ENCODE measurements at places on chromosomes 5 and 9. TPM values are rescaled to one million over a fixed set of nuclear protein-coding genes. Genes with fewer than 3 reads are reported as not detected.

DNA sequence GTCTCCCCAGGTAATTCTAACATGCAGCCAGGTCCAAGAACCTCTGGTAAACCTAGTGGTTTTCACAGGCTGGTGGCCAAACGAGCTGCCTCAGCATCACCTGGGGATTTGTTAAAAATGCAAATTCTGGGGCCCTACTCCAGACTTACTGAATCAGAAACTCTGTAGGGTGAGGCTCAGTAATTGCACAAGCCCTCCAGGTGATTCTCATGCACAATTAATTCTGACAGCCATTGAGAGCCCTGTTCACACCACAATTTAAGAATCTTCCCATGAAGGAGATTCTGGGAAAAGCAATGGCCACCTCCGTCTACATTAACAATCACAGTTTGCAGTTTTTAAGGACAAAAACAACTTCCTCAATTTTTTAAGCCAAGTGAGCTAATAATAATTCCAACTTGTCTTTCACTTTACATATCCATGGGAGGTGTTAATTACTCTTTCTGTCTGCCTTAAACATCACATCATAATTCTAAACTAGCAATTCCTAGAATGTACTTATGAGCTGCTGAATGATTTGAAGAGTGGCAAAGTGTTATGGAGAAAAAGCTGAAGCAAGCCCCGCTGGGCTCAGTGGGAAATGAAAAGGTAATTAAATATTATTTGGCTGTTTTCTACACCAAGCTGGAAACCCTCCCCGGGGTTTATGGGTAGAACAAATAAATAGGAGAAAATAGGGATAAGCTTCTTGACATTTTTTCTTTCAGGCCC, 70.0 kb downstream of the GLDC start:
- H3K27ac ChIP-seq: no peak overlapping the region
- H3K4me1 ChIP-seq: no peaks in the 10 kb centered on the region

DNA sequence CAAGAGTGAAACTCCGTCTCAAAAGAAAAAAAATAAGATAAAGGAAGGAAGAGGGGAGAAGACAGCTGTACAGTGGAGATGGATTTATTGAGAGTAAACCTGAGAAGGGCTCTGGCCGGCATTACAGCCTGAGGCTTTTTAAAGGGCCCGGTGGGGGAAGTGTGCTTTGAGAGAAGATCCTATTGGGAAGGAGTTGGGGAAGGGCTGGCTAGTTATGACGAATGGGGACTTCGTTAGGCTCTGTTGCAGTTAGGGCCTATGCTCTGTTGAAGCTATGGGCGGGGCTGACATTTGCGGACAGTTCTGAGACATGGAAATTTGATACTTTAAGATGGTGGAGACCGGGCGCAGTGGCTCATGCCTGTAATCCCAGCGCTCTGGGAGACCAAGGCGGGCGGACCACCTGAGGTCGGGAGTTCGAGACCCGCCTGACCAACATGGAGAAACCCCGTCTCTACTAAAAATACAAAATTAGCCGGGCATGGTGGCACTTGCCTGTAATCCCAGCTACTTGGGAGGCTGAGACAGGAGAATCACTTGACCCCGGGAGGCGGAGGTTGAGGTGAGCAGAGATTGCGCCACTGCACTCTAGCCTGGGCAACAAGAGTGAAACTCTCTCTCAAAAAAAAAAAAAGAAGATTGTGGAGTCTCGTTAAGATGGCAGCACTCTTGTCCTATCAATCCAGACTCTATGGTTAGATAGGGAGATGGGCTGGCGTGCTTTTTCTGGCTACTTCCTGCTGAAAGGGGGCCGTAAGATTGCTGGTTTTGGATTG, 33.2 kb downstream of the C9orf50 start:
- peaks cover 40% of the 10 kb centered on the region for H3K4me1 ChIP-seq
- H3K4me3 ChIP-seq: no peak overlapping the region
- no peak for DNase-seq

DNA sequence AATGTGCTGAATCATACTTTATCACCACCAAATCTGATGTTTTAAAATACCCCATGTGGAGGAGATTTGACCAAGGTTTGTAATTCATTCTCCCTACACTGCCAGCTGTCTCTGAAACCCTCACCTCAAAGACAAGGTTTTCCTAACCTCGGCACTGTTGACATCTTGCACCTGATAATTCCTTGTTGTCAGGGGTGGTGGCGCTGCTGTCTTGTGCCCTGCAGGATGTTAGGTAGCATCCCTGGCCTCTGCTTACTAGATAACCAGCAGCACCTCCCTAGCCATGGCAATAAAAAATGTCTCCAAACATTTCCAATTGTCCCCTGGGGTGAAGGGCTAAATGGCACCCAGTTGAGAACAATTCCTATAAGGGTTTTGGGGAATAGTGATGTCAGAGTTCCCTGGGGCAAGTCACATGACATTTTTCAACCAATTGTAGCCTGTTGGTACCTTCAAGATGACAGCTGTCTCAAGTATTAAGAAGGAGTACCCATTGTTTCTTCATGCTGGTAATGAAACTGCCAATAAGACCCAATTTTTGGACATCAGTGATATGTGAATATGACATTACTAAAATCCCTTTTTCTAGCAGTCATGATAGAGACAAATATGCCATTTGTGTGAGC, 160.6 kb upstream of the PLCXD3 start:
- no peak for DNase-seq
- H3K27ac ChIP-seq: no peak overlapping the region
- H3K27me3 ChIP-seq: no peaks in the 10 kb centered on the region
- H3K4me1 ChIP-seq: no peaks in the 10 kb centered on the region

- no peak overlapping the region for H3K4me3 ChIP-seq
- no peaks in the 10 kb centered on the region for H3K4me1 ChIP-seq
- no peak overlapping the region for H3K27ac ChIP-seq
- no peak for DNase-seq
- H3K27me3 ChIP-seq: no peaks in the 10 kb centered on the region
- H3K36me3 ChIP-seq: no peaks in the 10 kb centered on the region
These were observed 334.1 kb upstream of the CD180 start for GRCh38 chr5:67530609-67531255.

- no peak for DNase-seq
- H3K27me3 ChIP-seq: peaks cover 2% of the 10 kb centered on the region
- H3K27ac ChIP-seq: no peak overlapping the region
- H3K4me3 ChIP-seq: no peak overlapping the region
- no peaks in the 10 kb centered on the region for H3K4me1 ChIP-seq
These were observed 58.5 kb downstream of the PDE6A start for GRCh38 chr5:149886060-149886459.

GRCh38 chr9:14256588-14256987, 57.4 kb downstream of the NFIB start:
- no peak overlapping the region for H3K27ac ChIP-seq
- H3K27me3 ChIP-seq: no peaks in the 10 kb centered on the region
- no peaks in the 10 kb centered on the region for H3K36me3 ChIP-seq

DNA sequence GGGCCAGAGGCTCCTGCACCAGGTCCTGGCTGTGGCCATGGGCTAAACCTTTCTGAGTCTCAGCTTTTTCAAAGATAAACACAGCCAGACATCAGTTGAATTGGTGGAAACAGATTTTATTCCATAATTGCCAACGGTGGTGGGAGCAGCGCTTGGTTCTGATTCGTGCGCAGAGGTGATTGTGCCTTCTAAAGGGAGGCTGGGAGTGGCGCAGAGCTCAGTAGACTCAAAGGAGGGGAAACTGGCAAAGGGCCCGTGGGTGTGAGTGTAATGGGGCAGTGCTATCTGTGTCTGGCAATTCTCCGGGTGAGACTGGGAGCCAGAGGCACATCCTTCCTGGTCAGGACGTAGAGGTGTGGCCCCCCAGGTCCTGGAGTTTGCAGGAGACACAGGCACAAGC, 169.4 kb upstream of the PPP1R26 start:
- no peak for DNase-seq
- H3K4me1 ChIP-seq: no peaks in the 10 kb centered on the region
- no peaks in the 10 kb centered on the region for H3K36me3 ChIP-seq
- no peak overlapping the region for H3K4me3 ChIP-seq
- no peak overlapping the region for H3K27ac ChIP-seq

- H3K27ac ChIP-seq: no peak overlapping the region
- no peak for DNase-seq
- peaks cover 43% of the 10 kb centered on the region for H3K27me3 ChIP-seq
- peaks cover 9% of the 10 kb centered on the region for H3K4me1 ChIP-seq
These were observed 1.0 kb upstream of the MEF2C start for GRCh38 chr5:88883836-88884607.

- DNase-seq: no peak
- no peaks in the 10 kb centered on the region for H3K27me3 ChIP-seq
- H3K27ac ChIP-seq: peak overlapping the region; percentile 93
- H3K4me3 ChIP-seq: no peak overlapping the region
- peaks cover 67% of the 10 kb centered on the region for H3K36me3 ChIP-seq
These were observed 21.1 kb downstream of the TRAF1 start for GRCh38 chr9:120905315-120906164.

GRCh38 chr9:95010431-95010838, 283.9 kb downstream of the AOPEP start:
- no peak for DNase-seq
- H3K27ac ChIP-seq: no peak overlapping the region
- peaks cover under 1% of the 10 kb centered on the region for H3K4me1 ChIP-seq
- H3K4me3 ChIP-seq: no peak overlapping the region

DNA sequence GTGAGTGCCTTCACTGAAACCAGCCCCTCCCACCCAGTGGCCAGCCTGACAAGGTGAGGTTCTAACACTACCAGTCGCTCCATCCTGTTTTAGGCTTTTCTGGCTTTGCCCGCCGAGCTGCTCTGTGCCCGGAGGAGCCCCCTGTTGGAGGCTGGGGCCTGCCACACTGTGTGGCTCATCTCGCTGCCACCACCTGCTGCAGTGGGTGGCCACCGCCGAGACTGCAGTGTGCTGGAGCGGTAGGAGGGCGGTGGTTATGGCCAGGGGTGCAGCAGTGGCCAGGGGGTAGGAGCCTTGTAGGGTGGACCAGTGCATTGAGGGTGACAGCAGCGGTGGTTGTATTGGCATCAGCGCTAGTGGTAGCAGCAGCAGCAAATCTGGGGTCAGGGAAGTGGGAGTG, 74.7 kb upstream of the PCAT7 start:
- DNase-seq: no peak
- peaks cover 3% of the 10 kb centered on the region for H3K27me3 ChIP-seq
- H3K4me1 ChIP-seq: no peaks in the 10 kb centered on the region
- no peaks in the 10 kb centered on the region for H3K36me3 ChIP-seq
- no peak overlapping the region for H3K4me3 ChIP-seq
- H3K27ac ChIP-seq: no peak overlapping the region

- no peak overlapping the region for H3K27ac ChIP-seq
- no peak overlapping the region for H3K4me3 ChIP-seq
- no peaks in the 10 kb centered on the region for H3K4me1 ChIP-seq
- DNase-seq: no peak
- no peaks in the 10 kb centered on the region for H3K36me3 ChIP-seq
These were observed 91.8 kb upstream of the PRSS3 start for GRCh38 chr9:33703430-33704102.

GRCh38 chr5:51657340-51658240, 274.3 kb downstream of the ISL1 start:
- no peak for DNase-seq
- no peak overlapping the region for H3K27ac ChIP-seq
- no peaks in the 10 kb centered on the region for H3K36me3 ChIP-seq
- no peaks in the 10 kb centered on the region for H3K27me3 ChIP-seq
- H3K4me1 ChIP-seq: no peaks in the 10 kb centered on the region

- DNase-seq: peak; percentile 76
- H3K27me3 ChIP-seq: no peaks in the 10 kb centered on the region
- H3K4me1 ChIP-seq: peaks cover 25% of the 10 kb centered on the region
- H3K36me3 ChIP-seq: no peaks in the 10 kb centered on the region
- peak within 1 kb of the TSS; percentile 88 for H3K4me3 ChIP-seq
These were observed at the start of gene UGCG for GRCh38 chr9:111895996-111896941. UGCG (plus strand) TSS chr9:111896814; CDS start chr9:111897216, 402 bp downstream.

DNA sequence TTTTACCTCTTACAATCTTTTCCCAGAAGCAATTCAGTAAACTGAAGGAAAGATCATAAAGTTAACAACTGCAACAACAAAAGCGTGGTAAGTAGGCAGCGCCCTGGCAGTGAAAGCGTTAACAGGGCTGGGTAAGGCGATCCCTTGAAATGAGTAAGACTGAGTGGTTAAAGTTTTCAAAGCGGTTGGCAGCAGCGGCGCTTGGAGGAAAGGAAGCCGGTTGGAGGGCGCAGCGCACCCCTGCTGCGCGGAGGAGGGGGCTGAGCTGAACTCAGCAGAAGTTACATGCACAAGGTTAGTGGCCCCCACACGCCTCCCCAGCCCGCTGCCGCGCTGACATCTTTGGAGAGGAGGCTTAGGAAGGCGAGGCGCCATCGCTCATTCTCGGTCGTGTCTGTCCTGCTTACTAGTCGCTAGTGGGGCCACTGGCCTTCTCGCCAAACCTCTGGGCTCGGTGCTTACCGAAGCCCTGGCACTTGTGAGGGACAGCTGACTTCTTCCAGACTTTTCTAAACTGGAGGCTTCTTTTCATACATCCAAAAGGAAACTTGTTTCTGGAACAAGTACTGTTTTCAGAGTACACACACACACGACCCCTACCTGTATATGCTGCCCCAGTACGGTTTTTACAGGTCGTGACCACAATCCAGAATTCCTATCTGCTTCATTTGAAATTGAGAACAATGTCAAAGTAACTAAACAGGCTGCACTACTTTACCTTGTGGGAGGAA, at the start of gene SH3RF2:
TSS of gene SH3RF2 (plus strand) at position 178 of the 731 bp plus-strand sequence. CDS start 1,351 bp downstream, outside the sequence.
- no peak within 1 kb of the TSS for H3K27ac ChIP-seq
- H3K36me3 ChIP-seq: no peaks in the 10 kb centered on the region
- no peak for DNase-seq
- peak within 1 kb of the TSS; percentile 33 for H3K4me3 ChIP-seq
- H3K27me3 ChIP-seq: peaks cover 5% of the 10 kb centered on the region

- DNase-seq: no peak
- H3K4me3 ChIP-seq: no peak overlapping the region
- no peak overlapping the region for H3K27ac ChIP-seq
- no peaks in the 10 kb centered on the region for H3K36me3 ChIP-seq
These were observed 1495.2 kb upstream of the C9orf72 start for GRCh38 chr9:29068461-29068860.

GRCh38 chr9:137266585-137267453, 10.7 kb upstream of the TOR4A start:
- H3K27ac ChIP-seq: no peak overlapping the region
- no peak for DNase-seq
- H3K27me3 ChIP-seq: no peaks in the 10 kb centered on the region
- peaks cover 11% of the 10 kb centered on the region for H3K4me1 ChIP-seq
- no peak overlapping the region for H3K4me3 ChIP-seq

- H3K27me3 ChIP-seq: no peaks in the 10 kb centered on the region
- H3K36me3 ChIP-seq: peaks cover 31% of the 10 kb centered on the region
- peaks cover 24% of the 10 kb centered on the region for H3K4me1 ChIP-seq
- H3K27ac ChIP-seq: peak overlapping the region; percentile 96
These were observed 650 bp downstream of the DCTN4 start for GRCh38 chr5:150758203-150758530.

Gene SPINK4
- not detected for total RNA-seq

Gene GDA
- not detected for total RNA-seq

Gene CORO2A
- 6.8 TPM for total RNA-seq

Gene ZDHHC11
- 13.3 TPM for total RNA-seq

Gene COL27A1
- total RNA-seq: 0.87 TPM

Gene C5orf52
- total RNA-seq: not detected

Gene PITX1
- total RNA-seq: not detected

Gene SLCO6A1
- not detected for total RNA-seq

All from CD4-positive, alpha-beta T cell (primary cell).